ENCODE measurements at places on chromosomes 12 and 14.

DNA sequence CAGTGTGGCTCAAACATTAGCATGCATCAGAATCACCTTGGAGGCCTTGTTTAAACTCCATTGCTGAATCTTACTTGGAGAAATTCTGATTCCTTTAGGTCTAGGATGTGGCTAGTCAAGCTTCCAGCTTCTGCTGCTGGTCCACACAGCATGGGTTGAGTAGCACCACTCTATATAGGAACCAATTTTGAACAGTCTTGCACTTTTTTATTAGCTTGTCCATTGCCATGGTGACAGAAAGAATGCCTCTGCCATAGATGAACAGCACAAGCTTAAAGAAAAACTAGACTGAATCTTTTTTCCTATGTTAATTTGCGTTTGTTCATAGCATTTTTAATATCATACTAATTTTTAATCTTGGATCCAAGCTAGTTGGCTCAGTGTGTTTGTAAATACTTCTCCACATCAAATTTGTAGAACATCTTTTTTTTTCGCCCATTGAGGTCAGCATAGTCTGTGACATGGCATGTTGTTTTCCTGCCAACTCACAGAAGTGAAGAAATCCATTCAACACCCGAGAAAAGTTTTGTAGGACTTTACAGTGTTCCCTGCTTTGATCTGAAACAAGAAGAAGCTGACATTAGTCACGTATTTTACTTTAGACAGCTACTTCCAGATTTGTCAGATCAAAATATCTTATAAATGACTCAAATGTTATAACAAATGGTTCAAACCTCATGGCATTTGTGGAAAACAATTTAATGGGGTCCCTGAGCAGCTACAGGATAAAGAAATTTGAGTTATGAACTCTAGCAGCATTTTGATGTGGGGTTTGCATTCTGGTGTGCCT, 438.8 kb downstream of the EGLN3 start:
- no peak for DNase-seq

DNA sequence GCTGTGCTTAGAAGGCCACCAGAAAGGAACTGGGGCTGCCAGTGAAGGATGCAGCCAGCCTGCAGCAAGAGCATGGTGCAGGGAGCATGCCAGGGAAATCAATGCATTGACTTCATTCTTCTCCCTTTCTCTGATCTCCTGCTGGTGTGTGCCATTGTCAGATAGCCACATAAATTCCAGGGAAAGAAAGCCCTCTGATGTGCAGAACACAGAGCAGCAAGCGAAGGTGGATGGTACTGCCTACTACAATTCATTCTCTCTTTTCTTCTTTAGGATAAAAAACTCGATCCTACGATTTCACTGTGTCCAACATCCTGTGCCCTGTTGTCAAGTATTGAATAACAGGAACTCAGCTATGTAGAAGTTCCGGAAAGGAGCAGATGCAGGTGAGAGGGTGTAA, 446.7 kb upstream of the TMEM132C start:
- DNase-seq: no peak

DNA sequence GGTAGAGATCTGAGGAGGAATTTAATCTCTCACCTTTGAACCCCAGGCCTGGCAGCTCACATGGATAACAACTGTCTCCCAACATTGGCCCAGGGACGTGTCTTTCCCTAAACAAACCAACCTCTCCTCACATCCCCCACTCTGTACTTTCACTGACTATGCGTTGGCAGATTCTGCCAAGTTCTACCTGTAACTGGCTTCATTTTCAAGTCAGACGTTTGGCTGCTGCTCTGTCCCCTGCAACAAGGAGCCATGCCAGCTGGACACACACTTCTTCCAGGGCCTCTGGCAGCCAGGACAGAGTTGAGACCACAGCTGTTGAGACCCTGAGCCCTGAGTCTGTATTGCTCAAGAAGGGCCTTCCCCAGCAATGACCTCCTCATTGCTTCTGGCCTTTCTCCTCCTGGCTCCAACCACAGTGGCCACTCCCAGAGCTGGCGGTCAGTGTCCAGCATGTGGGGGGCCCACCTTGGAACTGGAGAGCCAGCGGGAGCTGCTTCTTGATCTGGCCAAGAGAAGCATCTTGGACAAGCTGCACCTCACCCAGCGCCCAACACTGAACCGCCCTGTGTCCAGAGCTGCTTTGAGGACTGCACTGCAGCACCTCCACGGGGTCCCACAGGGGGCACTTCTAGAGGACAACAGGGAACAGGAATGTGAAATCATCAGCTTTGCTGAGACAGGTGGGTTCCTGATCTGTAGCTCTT, at the start of gene INHBC:
INHBC (plus strand) TSS at position 268 of the 707 bp plus-strand sequence; CDS start at position 371, 103 bp downstream.
- DNase-seq: no peak

GRCh38 chr12:131923260-131923659, 5.8 kb upstream of the PUS1 start:
- no peak for DNase-seq

- DNase-seq: no peak
Measured at GRCh38 chr12:49489720-49490119, 49.1 kb upstream of the KCNH3 start.

DNA sequence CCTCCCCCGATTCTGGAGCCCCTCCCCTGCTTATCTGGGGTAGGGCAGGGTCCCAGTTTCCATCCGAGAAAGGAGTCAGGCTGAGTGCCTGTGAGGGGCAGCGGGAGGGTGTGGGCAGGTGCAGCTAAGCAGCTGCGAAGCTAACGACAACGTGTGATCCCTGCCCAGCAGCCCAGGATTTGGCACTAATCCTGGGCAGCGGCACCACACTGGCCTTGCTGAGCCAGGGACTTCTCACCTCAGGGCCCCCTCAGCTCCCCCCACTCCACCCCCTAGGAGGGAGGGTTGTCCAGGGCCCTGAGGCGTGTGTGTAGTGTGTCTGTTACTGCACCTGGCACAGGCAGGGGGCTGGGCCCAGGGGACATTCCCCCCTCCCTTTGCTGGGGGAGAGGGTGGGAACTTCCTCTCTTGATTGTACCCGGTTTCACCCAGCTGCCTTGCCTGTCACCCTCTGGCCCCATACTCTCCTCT, 1.8 kb downstream of the SMIM41 start:
- no peak for DNase-seq

- no peak for DNase-seq
Measured at GRCh38 chr14:22008766-22009165, 335.1 kb upstream of the OR4E1 start.

DNA sequence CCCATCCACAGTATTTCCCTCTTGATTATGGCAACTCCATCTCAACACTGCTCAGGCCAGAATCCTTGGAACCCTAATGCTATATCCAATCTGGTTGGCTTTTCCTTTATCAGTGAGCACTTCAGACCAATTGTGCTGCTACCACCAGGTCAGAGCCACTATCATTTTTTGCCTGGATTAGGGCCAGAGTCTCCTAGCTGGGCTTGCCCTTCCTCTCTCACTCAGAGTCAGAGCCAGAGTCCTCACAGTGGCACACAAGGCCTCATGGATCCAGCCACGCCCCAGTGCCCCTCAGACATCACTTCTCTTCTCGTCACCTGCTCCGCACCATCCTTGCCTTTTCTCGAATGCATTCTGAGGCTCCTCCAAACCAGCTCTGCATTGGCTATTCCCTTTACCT, 211.1 kb downstream of the ANO6 start:
- DNase-seq: no peak

DNA sequence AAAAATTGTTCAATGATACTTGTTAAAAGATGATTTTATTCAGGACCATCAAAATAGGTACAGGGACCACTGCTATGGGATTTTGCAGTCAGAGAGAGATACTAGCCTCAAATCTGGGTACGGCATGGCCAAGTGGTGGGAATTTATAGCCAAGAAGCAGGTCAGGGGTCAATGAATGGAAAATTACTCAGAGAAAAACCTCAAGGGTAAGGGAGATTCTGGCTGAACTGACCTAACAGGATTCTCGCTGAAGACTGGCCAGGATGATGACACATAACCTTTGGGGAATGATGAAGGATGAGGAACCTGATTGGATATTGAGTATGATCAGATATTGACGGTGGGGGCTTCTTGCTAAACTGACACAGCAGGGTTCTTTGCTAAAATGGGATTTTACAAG, 32.7 kb downstream of the DEPDC4 start:
- no peak for DNase-seq

- no peak for DNase-seq
Measured at GRCh38 chr12:104063712-104064030, 660 bp upstream of the HCFC2 start.

DNA sequence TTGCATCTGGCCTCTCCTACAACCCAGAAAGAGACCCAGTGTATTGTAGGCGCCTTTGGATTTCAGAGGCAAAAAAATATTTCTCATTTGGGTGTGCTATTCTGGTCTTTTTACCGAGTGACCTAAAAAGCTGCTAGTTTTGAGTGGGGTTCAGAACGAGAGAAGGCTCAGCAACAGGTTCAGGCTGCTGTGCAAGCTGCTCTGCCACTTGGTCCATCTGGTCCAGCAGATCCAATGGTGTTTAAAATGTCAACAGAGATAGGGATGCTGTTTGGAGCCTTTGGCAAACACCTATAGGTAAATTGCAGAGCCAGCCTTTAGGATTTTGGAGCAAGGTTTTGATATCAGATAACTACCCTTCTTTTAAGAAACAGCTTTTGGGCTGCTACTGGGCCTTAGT, 25.3 kb upstream of the DYRK2 start:
- no peak for DNase-seq

GRCh38 chr12:121227294-121227693, 17.4 kb downstream of the P2RX4 start:
- DNase-seq: no peak

DNA sequence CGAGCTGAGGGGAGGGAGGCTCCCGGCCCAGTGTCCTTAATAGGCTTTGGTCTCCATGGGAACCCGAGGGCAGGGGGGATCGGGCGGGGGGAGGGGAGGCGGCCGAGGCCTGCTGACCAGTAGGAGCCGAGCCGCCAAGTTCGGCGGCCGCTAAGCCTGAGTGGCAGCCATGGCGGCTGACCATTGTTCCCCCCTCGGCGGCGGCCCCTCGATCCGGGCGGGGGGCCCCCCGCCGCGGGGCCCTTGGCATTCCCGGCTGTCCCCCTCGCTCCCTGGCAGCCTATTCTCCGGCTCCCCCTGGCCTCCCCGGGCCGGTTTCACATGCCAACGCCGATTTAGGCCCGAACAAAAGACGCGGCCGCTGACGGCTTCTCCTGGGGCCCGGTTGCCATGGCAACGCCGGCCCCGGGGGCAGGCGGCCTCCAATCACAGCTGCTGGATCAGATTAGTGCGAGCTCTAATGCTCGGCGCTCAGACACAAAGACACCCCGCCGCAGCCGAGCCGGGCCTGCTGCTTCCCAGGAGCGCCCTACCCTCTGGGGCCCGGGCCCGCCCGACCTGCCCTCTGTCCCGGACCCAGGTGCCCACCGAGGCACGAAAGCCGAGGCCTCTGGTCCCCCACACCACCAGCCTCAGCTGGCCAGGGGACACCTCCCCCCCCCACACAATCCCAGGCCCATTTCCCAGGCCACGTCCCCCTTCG, 7.3 kb downstream of the MSI1 start:
- no peak for DNase-seq

DNA sequence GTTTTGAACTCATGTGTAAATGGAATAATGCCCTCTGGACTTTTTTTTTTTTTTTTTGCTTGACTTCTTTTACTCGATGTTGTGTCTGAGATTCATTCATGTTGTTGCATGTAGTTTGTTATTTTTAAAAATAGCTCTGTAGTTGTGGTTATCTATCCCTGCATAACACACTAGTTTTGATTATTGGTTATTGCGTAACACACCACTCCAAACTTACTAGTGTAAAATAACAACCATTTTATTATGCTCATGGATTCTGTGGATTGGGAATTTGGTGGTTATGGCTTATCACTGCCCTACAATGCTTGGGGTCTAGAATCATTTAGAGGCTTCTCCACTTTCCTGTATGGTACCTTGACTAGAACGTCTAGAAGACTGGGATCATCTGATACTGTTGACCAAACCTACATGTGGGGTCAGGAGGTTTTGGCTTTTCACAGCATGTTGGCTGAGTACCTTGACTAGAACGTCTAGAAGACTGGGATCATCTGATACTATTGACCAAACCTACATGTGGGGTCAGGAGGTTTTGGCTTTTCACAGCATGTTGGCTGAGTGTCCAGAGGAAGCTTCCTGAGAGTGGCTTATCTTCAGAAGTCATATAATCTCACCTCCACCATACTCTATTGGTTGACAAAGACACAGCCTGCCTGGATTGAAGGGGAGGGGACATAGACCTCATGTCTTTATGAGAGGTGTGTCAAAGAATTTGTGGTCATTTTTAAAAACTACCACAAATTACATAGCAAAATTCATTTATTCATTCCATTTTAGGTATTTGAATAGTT, 11.6 kb downstream of the VRK1 start:
- DNase-seq: no peak

DNA sequence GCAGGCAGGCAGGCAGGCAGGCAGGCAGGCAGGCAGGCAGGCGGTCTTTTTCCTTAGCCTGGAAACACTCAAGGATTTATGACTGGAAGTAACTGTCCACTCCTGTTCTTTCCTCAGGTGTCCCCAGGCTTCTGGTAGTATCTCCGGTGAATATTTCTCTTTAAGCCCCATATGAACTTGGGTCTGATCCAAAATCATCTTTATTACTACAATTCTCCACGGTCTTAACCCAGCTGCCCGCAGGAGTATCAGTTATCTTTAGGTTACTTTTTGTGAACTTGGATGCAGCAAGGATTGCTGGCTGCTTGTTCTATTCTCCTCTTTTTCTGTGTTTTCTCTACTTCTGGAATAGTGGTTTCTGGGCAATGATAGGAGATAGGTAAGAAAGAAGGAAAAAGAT, 3.3 kb downstream of the CSRNP2 start:
- no peak for DNase-seq

DNA sequence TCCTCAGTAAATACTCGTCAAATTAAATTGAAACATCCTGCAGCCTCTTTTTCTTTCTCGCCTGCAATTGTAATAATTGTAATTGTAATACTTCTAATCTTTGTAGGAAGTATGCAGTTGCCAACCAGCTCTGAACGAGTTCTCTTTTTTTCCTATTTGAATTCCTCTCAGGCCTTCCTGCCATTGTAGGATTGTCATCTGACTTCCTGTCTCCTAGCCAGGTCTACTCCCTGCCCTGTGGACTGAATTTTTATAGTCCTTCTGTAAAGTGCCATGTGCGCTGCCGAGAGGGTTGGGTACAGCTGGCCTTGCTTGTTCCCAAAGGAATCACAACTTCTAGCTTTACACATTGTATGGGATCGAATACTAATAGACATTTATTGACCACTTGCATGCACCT, 183.3 kb downstream of the SSPN start:
- no peak for DNase-seq
